Brain pericyte (primary cell): ENCODE measurements at places on chromosomes 7 and 10.

DNA sequence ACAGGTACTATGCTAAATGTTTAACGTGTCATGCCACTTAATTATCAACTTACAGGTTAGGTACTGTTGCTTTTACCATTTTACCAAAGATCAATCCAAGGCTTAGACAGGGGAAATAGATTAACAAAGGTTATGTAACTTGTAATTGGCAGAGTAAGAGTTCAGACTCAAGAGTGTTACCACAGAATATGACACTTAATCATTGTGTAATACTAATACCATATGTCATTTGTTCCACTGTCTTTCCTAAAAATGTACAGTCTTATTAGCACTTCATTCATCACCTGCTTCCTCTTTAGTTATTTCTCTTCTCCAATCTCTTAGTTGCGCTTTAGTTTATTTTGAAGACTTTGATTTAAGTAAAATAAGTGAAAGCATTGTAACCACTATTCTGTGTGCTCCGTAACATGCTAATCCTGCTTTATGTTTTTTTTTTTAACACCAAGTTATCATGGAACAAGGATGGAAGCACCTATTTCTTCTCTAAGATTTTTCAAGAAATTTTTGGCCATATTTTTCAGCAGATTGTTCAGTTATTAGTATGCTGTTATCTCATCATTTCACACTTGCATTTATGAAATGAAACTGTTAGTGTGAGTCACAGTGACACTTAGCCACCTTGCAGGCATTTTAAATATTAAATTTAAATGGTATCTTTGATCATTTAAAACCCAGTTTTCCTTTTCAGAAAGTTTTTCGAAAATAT is 197.3 kb downstream of the PHF14 start:
- no peak for DNase-seq

- DNase-seq = no peak
These were observed 1.4 kb downstream of the FAM3C start for GRCh38 chr7:121394709-121395140.

GRCh38 chr10:70693619-70694335 is 21.5 kb downstream of the ADAMTS14 start:
- DNase-seq = peak; percentile 62

GRCh38 chr10:30531751-30532530 is 97.6 kb downstream of the LYZL2 start:
- DNase-seq = no peak

- no peak for DNase-seq
These were observed 86.3 kb downstream of the PLPP4 start for GRCh38 chr10:120543291-120543690.

GRCh38 chr7:27756298-27756697 is 16.3 kb downstream of the TAX1BP1 start:
- no peak for DNase-seq

GRCh38 chr7:73530800-73531199 is 8.7 kb upstream of the BAZ1B start:
- DNase-seq = no peak

DNA sequence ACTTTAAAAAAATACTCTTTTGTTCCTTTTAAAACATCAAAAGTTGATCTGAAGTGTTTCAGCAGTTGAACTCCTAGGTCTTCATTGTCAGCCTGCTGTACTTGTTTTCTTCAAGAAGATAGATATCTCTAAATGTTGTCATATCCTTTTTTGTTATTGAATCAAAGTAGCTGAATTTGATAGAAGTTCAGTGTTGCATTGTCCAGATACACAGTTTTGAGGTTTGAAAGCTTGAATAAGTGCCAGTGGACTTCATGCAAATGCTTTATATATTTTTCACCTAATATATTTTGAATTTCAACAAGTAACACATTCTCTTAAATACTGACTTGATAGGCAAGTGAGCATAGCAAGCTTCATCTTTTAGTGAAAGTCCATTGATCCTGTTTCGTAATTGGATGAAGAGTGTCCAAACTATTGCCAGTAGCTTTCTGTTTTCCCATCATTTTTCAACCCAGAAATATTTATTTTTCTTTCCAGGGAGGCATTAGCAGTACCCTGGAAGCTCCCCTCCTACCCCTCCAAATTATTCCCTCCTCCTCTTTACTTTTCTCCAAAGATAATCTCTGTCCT is 114.4 kb downstream of the TPST1 start:
- DNase-seq = no peak

- DNase-seq = no peak
These were observed 305.0 kb downstream of the PTEN start for GRCh38 chr10:88168171-88169036.

- no peak for DNase-seq
These were observed 1.4 kb downstream of the ZNF282 start for GRCh38 chr7:149196705-149197171.

DNA sequence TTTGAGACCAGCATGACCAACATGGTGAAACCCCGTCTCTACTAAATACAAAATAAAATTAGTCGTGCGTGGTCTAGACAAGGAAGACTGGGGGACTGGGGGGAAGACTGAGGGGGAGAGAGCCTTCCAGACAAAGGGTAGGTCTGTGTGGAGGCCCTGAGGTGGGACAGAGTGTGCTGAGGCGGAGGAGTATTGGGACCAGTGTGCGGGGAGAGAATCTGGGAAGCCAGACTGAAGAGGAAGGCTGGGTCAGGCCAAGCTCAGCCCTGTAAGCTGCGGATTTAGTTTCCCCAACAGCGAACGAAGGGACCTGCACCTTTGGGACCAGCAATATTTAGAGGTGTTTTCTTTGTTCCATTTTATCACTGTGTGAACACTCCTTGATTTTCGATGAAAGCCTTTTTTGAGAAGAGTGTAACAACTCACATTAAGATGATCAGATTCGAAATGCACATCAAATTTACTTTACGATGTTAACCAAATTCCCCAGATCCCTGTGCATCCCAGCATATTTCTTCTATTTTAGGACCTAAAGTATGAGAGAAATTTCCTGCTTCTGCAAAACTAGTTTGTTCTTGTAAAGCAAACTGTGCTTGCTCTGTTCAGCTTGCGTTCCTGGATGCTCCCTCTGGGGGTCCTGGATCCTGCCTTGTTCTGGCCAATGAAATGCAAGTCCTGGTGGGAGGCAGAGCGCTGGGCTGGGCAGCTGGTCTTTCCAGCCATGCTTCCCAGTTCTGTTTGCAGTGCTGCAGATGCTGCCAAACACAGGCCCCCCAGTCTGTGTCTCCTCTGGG is 39.4 kb downstream of the PLAU start:
- no peak for DNase-seq

- no peak for DNase-seq
These were observed 12.5 kb upstream of the PODXL start for GRCh38 chr7:131568970-131569369.

GRCh38 chr10:87659571-87660483 is at the start of gene PAPSS2:
TSS of gene PAPSS2 (plus strand) at chr10:87659878. CDS start at chr10:87659982, 104 bp downstream.
- DNase-seq = no peak

- DNase-seq = no peak
These were observed 49.0 kb downstream of the ZRANB1 start for GRCh38 chr10:124990671-124991625.

DNA sequence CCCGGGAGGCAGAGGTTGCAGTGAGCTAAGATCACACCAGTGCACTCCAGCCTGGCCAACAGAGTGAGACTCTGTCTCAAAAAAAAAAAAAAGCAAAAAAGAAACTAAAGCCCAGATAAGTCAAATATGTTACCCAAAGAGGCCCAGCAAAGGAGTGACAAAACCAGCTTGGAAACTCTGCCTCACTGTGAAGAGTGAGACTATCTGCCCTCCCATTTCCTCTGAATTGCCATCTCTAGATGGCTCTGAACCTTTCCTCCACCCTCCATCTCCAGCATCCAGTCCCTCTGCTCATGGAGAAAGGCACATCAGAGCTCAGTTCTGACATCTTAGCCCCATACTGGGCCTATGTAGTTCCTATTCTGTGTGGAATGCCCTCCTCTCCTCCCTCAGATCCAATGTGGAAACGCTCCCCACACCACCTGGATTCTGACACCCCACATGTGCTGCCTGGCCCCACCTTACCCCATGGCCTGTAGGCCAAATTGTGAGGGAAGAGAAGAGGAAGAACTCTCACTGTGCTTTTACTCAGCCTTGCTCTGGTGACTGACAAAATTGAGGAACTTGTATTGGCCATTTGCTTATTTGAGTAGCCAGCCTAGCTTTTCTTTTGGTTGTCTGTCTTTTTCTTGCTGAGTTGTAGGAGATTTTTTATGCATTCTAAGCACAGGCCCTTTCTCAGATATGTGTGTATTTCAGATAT is 18.0 kb upstream of the NUDCD3 start:
- no peak for DNase-seq
